ENCODE measurements at places on chromosomes 2 and 18.

GRCh38 chr2:181198183-181198864, 217.9 kb downstream of the UBE2E3 start:
- DNase-seq, result no peak

- DNase-seq, result no peak
Measured at GRCh38 chr2:191607096-191607495, 70.8 kb upstream of the NABP1 start.

- no peak for DNase-seq
Measured at GRCh38 chr2:44736270-44736942, 205.1 kb upstream of the SIX3 start.

- no peak for DNase-seq
Measured at GRCh38 chr2:190214426-190215194, 105.0 kb downstream of the HIBCH start.

DNA sequence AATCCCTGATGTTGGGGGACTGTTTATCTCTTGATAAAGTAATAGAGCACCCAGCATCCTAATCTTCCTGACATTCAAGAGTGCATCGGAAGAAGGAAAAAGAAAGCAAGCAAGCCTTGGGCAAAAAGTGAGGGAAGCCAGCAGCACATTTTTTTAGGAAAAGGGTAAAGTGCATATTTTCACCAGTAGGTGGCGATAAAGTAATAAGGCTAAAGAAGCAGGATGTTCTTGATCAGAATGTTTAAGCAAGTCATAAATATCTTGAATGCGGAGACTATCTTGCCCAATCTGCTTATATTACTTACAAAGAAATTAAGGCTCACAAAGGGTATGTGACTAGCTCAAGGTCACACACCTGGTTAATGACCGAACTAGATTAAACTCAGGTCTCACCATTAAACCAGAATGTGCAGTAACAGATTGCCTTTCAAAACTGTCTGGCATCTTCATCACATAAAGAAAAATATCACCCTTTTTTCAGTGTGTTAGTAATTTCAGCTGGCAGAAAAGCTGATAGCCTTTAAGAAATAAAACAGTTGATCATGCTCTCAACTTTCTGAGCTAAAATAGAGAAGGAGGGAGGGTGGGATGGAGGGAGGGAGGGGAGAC, 83.8 kb downstream of the VIT start:
- DNase-seq, result peak; percentile 38

DNA sequence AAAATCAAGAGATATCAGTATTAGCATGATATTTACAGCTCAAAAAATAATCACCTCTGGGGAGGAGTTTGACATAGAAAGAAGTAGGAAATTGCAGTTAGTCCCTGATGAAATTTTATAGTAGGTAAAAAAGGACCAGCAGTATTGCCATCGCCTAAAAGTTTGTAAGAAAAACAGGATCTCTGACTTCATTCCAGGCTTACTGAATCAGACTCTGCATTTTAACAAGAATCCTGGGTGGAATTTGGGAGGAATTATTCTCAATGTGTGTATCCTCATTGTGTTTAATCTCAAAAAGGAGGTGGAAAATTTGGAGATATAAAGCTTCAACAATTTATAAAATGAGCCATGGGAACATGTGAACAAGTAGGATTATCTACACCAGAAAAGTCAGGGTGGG, 31.2 kb upstream of the STAT1 start:
- no peak for DNase-seq

- DNase-seq, result no peak
Measured at GRCh38 chr2:43269706-43270105, 43.3 kb upstream of the ZFP36L2 start.
